ENCODE measurements at places on chromosomes 3 and 15.

- no peak for DNase-seq
Measured at GRCh38 chr15:87121336-87121735, 1041.7 kb downstream of the AGBL1 start.

GRCh38 chr15:33068511-33068990 lies 126.0 kb downstream of the FMN1 start:
- no peak for DNase-seq

DNA sequence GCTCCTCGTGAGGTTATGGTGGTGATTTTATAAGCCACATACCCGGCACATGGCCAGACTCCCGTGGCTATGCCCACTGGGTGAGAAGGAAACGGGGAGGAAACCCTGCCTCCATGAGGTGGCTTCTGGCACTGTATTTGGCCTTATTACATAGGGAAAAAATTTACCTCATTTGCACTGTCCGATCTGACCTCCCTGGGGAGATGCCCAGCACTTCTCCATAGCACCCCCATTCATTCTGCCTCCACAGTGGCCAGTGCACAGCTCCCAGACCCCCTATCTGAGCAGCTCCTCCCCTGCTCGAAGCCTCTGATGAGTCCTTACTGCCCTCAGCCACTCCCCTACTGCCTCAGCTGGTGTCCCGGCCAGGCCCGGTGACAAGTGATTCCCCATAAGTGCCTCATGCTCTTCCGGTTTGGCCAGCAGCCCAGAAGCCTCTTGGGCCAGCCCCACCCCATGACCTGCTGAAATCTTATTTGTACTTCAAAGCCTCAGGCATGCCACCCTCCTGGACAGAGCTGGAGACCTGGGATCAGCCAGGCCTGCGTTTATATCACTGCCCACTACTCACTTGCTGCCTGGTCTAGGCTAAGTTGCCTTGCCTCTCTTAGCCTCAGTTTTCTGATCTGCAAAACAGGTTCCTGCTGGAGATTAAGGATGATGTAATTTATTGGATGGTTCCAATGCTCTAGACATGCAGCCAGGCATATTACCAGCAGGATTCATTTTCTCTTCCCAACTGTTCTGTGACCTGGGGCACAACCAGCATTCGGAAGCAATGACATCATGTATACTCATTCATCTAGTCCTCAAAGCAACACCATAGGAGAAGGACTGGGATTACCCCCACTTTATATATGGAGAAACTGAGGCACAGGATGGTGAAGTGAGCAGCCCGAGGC lies 30.6 kb upstream of the SLC6A6 start:
- DNase-seq, result no peak

- DNase-seq, result no peak
Measured at GRCh38 chr15:95170561-95171380, 939.4 kb downstream of the MCTP2 start.

- no peak for DNase-seq
Measured at GRCh38 chr15:40685376-40685775, 9.6 kb upstream of the RAD51 start.

DNA sequence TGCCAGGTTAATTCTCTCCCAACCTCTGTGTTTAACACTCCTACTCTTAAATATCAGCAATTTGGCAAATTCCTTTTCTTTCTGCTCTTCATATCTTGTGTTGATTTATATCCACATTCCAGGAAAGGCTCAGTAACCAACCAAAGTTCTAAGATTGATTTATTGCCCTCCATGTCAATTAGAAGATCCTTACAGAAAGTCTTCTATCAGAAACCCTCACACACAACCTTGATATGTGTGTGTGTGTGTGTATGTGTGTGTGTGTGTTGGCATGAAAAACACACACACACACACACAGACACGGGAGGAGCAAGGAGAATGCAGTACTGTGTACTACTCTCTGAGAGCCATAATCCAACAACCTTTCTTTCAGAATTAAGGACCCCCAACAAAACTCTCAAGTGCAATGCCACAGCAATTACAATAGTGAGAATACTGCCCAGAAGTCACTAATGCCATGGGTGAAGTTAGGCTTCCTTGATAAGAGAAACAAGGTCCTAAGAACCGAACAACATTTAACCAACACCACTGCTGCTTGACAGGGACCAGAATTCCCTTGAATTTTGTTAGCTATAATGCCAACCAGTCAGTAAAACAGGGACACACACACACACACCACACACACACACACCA lies 1.1 kb downstream of the LSAMP start:
- no peak for DNase-seq

GRCh38 chr3:62378311-62378789 lies 5.0 kb upstream of the FEZF2 start:
- no peak for DNase-seq

GRCh38 chr3:162699291-162699690 lies 1202.7 kb downstream of the OTOL1 start:
- no peak for DNase-seq

DNA sequence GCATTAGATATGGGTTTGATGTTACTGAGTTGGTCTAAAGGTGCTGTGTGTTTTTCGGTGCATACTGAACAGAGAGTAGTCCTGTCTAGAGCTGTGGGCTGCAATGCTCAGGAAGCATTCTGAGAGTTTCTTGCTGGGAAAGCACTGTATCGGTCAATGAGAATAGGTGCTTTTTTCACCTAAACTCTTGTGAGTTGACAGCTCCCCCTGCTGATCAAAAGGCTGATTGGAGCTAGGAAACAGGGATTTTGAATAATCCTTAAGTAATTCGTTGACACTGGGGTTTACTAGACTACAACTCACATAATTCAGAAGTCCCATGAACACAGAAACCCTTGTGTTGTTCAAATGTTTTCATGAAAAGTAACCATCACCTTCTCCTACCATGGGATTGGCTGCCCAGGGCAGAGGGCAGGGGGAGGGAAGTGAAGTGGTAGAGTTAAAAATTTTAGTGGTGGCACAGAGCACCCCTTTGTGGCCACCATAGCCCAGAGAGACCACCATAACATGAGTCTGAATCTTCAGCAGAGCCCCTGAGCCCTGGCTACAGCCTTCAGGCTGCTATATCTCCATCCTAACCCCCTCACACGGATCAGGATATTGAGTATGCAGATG lies 13.0 kb upstream of the MANF start:
- DNase-seq, result no peak

All from GDM1 (cell line).